Mesothelial cell of epicardium (in vitro differentiated cells): ENCODE measurements at places on chromosomes 6 and 20.

DNA sequence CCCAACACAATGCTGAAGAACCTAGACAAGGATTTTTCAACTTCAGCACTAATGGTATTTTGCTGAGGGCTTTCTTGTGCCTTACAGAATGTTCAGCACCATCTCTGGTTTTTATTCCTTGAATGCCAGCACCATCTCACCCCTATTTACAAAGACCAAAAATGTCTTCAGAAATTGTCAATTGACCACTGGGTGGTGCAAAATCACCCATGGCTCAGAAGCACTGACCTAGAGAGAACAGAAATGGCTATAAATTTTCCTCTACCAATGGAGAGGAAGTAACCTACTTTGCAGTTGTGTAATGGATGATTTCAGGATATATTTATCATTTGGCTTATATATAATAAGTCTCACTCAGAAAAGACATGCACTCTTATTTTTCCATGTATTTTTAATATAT lies 431.0 kb upstream of the IRAK1BP1 start:
- DNase-seq: no peak

DNA sequence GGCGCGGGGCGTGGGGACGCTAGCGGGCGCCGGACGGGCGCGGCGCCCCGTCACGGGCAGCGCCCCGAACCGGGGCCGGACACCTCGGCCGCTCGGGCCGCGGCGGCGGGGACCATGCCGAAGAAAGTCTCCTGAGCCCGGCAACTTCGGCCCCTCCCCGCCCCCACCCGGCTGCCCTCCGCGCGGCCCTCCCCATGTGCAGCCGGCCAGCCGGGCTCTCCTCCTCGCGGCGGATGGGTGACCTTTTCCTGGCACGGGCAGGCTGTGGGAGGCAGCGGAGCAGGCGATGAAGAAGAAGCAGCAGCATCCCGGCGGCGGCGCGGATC lies 278 bp downstream of the UST start:
- no peak for DNase-seq

DNA sequence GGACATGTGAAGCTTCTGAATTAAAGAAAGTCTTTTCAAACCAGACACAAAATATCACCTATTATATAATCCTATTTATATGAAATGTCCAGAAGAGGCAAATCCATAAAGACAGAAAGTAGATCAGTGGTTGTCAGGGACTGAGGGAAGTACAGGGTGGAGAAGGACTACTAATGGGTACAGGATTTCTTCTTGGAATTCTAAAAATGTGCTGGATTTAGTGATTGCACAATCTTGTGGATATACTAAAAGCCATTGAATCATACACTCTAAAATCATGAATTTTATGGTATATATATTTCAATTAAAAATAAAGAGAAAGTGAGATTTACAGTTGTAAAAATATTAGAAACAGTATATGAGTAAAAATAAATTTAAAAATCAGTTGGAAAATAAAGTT lies 18.7 kb upstream of the MC3R start:
- no peak for DNase-seq

- no peak for DNase-seq
Measured at GRCh38 chr6:88843040-88843439, 120.4 kb downstream of the RNGTT start.

- DNase-seq: no peak
Measured at GRCh38 chr6:169828176-169828575, 76.8 kb downstream of the ERMARD start.

- DNase-seq: no peak
Measured at GRCh38 chr6:63537201-63537958, 34.9 kb upstream of the LOC128125822 start.

- no peak for DNase-seq
Measured at GRCh38 chr6:133587546-133588160, 301.3 kb upstream of the TCF21 start.

DNA sequence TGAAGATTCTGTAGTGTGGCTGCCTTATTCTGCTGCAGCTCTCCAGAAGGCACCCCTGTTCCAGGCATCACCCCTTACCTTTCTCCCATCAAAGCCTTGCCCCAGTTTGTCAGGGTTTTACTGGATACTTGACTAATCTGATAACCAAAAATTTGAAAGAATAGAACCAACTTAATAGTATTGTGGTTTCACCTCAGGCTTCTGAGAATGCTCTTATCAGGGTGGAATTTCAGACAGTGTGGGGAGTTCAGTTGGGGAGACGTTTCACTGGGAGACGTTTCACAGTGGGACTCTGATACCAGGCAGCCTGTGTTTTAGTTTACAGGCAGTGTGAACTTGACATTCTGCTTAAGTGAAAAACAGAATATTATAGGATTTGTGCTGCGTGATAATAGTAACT lies 50.5 kb downstream of the SCAND1 start:
- no peak for DNase-seq

DNA sequence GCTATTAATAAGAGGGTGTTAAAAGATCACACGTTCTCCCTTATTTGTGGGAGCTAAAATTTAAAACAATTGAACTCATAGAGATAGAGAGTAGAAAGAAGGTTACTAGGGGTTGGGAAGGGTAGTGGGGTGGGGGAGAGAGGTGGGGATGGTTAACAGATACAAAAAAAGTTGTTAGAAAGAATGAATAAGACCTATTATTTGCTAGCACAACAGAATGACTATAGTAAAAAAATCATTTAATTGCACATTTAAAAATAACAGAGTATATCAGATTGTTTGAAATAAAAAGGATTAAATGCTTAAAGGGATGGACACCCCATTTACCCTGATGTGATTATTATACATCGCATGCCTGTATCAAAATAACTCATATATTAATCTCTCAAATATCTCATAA lies 43.3 kb upstream of the STMND1 start:
- no peak for DNase-seq

DNA sequence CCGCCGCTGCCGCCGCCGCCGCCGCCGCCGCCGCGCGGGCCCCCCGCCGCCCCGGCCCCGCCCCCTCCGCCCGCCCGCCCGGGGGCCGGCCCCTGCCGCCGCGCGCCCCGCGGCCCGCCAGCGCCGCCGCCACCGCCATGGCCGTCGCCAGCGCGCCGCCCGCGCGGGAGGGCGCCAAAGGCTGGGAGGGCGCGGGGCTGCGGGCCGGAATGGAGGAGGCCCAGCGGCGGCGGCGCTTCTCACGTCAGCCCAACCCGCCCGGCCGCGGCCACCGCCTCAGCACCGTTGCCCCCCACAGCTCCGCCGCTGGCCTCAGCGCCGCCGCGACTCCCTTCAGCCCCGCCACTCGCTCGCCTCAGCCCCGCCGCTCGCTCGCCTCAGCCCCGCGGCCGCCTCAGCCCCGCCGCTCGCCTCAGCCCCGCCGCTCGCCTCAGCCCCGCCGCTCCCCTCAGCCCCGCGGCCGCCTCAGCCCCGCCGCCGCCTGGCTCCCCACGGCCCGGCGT lies 258 bp downstream of the PHF10 start:
- DNase-seq: peak; percentile 33

DNA sequence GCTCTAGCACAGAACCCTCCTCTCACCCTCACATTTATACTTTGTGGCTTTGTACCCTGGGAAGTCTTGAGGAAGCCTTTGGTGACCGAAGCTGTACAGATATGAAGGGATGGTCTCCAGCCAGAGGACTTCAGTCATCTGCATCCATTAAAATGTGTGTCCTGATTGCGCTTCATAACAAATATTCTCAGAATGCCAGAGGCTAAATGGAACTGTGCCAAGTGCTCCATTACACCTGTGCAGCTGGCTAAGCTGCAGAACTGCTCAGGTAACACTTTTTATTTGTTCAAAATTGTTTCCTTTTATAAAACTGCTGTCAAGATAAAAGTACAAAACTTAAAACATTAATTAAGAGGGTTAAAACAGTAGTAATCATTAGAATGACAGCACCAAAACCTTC lies 22.3 kb downstream of the TPBG start:
- DNase-seq: no peak

- no peak for DNase-seq
Measured at GRCh38 chr20:49340161-49340966, 62.5 kb upstream of the ZNFX1 start.

- no peak for DNase-seq
Measured at GRCh38 chr6:18823782-18824386, 436.7 kb downstream of the RNF144B start.

DNA sequence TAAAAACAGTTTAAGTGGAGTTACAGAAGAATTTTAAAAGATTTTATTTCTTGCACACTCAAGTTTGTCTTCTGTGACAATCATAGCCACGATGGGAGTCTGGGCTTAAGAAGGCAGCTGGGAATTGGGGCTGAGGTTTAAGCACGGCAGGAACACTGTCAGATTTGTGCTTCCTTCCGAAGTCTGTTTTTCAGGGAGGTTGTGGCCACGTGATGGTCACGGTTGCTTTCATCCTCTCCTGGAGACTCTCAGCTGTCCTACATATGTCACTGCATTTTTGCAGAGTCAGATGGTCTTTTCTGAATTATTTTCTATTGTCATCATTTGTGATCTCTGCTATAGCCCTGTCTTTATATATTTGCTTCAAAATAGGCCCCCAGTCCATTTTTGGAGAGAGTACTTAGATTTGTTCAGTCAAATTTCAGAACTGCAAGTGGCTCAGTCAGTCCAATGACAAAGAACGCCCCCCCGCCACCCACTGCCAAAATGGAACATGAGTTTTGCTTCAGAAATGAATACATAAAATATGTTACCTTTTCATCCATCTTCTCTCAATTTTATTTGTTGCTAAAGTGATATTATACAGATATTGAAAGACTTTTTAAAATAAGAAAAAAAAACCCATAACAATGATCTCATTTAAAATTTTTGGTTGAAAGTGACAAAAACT lies 111.8 kb upstream of the ZFP64 start:
- DNase-seq: no peak

DNA sequence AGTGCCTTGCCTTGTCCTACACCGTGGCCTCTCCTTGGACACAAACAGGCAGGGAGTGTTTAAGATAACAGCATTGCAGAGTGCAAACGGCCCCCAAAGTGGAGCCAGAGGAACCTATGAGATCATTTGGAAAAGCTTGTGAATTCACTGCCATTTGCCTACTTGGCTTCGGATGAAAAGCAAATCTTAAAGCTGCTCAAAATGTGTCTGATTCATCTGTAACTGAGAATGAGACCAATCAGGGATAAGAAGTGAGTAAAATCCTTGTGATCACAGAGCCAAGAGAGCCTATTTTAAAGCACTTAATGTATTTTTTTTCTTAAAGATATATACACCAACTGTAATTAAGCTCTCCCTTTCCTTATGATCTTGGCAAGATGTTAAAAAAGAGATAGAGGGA lies 65.7 kb upstream of the BACH2 start:
- no peak for DNase-seq

- no peak for DNase-seq
Measured at GRCh38 chr20:43941476-43942200, 27.0 kb downstream of the TOX2 start.

DNA sequence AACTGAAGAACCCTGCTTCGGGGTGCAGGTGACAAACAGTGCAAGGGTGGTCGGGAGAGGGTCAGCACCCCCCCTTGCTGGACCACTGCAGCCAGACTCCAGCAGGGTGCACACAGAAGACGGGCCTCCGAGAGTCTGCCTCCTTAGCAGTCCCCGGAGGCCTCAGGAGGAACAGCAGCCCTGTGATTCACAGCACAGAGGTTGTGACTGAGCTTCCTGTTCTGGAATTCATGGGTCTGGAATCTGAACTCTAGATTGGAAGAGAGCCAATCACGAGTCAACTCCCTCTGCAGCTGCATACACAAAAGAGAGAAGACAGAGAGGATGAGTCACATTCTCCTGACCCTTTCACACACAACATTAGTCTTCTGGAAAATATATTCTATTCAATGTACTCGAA lies 249.0 kb upstream of the OPRM1 start:
- no peak for DNase-seq

DNA sequence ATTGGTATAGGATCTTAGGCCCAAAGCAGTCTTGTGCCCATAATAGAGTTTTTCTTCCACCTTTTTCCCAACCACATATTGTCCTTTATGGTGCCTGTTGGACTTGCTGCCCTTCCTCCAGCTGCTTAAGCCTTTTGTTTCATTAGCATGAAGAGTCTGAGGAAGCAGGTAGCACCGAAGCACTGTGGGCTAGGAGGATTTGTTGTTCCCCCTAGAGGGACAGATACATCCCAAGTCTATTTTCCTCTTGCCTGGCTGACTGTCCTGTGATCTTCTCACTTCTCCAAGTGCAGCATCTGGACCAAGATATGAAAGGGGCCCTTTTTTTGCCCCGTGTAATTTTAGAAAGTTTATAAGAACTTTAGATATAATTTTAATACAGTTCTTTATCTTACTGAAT lies 50.7 kb upstream of the COL10A1 start:
- DNase-seq: no peak

DNA sequence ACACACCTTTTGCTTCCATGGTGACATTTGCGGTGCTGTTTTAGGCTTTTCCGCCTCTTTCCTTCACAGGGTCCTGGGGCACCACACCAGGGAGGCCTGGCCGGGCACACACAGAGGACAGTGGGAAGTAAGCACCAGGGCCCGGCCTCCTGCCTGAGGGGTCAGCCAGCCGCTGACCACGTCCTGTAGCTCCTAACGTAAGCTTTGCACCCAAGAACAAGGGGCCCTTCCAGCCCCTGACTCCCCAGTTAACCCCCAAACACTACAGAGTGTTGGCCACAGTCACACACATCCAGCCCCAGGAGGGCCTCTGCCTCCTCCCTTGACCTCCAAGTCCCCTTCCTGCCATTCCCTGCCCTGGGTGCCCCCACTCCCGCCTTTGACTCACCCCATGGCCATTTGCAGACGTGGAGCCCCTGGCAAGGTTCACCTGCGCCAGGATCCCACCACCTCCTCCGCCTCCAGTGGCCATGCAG lies 54.7 kb downstream of the YTHDF1 start:
- no peak for DNase-seq

- DNase-seq: no peak
Measured at GRCh38 chr6:14722001-14722562, 523.8 kb upstream of the JARID2 start.

DNA sequence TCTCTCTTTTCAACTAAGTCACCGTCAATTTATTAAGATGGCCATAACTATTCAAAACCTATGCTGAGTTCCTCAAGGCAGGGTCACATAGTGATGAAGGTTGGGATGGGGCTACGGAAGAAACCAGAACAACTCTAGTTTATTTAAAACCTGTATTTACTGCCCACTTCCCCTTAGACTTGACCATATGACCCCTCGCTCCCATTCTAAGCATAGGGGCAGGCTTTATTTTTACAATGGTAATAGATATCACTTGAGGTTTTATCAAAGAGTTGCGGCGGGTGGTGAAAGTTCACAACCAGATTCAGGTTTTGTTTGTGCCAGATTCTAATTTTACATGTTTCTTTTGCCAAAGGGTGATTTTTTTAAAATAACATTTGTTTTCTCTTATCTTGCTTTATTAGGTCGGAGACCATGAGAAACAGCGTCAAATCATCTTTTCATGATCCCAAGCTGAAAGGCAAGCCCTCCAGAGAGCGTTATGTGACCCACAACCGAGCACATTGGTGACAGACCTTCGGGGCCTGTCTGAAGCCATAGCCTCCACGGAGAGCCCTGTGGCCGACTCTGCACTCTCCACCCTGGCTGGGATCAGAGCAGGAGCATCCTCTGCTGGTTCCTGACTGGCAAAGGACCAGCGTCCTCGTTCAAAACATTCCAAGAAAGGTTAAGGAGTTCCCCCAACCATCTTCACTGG lies 5.5 kb downstream of the EDN1 start:
- no peak for DNase-seq
